ENCODE measurements at places on chromosomes 6 and 20.

DNA sequence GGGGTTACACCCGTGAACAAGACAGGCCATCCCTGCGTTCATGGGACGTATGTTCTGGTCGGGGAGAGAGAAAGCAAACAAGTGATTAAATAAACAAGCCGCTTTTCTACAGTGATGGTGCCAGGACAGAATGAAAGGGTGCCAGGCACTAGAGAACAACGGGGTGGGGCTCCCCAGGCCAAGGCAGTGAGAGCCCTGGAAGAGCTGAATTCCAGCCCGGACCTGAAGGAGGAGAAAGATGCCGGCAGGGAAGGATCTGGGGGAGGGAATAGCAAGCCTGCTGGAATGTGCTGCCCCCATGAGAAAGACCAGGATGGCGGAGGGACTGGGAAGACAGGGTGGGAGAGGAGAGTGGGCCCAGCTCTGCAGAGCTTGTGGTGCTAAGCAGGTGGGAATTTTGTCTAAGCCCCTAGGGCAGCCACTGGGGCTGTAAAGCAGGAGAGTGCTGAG, 7.5 kb downstream of the SNAI1 start:
- no peak for ATAC-seq

DNA sequence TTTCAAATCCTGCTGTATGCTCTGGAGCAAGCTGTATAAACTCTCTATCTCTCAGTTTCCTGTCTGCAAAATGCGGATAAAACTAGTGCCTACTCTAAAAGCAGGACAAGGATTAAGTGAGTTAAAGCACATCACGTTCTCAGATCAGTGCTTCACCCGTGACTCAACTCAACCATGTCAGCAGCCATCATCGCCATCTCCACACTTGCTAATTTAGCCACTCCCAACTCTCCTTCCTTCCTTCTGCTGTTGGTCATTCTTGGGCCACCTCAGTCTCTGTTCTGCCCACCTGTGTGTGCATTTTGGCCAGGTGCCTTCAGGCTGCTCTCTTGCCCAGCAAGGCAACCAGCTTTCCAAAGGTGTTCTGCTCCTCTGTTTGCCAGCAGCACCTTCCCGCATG, 260.0 kb upstream of the CDYL start:
- no peak for ATAC-seq

- ATAC-seq, result peak; percentile 31
These were observed 27.3 kb downstream of the DTD1 start for GRCh38 chr20:18615020-18615650.

- ATAC-seq, result no peak
These were observed 26.9 kb downstream of the TFAP2B start for GRCh38 chr6:50845499-50846143.

DNA sequence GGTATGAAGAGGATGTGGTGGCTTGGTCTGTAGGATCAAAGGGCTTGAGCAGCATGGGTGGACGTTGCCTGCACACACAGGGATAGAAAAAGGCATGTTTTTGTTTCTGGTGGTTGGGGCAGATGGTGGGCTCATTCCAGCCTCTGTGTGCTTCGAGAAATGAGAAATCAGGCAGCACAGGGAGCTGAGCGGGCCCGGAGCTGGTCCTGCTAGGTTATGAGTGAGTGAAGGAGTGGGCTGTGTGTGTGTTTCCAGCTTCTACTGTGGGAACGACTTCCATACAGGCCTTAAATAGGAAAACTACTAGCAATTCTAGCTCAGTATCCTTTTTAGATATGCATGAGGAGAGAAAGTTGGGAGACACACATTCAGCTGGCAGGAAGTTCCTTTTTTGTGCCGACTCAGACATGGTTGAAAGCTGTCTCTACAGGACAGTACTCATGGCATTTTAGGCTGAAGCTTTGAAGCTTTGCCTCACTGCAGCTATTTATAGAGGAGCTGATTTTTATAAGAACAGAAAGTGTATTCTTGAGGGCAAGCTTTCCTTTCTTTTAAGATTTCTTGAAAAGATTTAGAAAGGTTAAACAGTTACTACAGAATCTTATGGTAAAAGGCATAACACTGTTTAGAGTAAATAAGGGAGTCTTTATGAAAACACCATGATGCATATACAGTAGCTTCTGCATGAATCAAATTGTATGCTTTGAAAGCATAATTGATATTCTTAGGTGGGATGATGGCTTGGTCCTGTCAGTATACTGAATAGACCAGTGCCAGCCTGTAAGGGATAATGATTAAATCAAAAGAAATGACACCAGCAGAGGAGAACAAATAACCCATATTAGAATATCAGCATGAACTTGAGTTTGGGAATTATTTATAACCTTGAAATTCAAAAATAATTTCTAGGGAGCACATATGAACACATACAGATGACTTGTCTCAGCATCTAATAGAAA, 104.0 kb upstream of the MAN1A1 start:
- ATAC-seq, result no peak

- ATAC-seq, result no peak
These were observed 81.1 kb upstream of the PIM1 start for GRCh38 chr6:37088897-37089296.

All from activated T-helper 17 cell treated with anti-CD3 and anti-CD28 coated beads, Interleukin-2, amount 50 U/mL, for 72 hours (primary cell).